ENCODE measurements at places on chromosomes 11 and 22.

GRCh38 chr11:96235751-96236150 is 107.2 kb downstream of the MAML2 start:
- no peak for DNase-seq

DNA sequence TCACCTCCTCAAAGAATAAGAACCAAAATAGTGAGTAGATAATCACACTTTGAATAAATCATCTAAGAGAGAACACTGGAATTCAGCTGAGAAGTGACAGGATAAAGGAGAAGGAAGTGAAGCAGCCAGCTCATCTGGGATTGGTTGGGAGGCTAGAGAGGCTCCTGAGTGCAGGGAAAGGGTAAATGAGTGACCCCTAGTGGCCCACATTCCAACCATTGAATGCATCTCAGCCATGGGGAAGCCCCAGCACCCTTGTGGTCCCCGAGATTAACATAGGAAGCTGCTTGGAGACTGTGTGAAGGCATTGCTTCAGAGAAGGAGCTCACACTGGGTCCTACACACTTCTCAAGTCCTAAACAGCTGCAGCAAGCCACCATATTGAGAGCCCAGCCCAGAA is 82.3 kb downstream of the JRKL start:
- DNase-seq = no peak

DNA sequence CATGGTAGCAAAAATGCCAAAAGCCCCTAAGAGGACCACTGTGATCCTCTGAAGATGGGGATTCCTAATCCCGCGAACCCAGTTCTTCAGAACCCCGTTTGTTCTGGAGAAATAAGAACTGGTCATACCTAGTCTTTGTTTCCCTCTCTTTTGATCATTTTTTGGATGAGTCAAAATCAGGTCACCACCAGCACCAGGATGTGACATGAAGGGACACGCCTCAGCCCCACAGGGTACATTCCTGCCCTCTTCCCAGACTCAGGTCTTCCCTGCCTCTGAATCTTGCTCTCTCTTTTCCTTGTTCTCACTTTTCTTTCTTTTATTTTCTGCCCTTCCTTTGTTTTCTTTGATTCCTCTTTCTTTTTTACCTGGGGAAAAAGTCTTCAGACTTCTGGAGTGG is 14.6 kb upstream of the ANO1 start:
- no peak for DNase-seq

- no peak for DNase-seq
Measured at GRCh38 chr11:117492578-117493251, 165.1 kb downstream of the CEP164 start.

- DNase-seq = no peak
Measured at GRCh38 chr11:65593518-65594414, 1.8 kb downstream of the KCNK7 start.

DNA sequence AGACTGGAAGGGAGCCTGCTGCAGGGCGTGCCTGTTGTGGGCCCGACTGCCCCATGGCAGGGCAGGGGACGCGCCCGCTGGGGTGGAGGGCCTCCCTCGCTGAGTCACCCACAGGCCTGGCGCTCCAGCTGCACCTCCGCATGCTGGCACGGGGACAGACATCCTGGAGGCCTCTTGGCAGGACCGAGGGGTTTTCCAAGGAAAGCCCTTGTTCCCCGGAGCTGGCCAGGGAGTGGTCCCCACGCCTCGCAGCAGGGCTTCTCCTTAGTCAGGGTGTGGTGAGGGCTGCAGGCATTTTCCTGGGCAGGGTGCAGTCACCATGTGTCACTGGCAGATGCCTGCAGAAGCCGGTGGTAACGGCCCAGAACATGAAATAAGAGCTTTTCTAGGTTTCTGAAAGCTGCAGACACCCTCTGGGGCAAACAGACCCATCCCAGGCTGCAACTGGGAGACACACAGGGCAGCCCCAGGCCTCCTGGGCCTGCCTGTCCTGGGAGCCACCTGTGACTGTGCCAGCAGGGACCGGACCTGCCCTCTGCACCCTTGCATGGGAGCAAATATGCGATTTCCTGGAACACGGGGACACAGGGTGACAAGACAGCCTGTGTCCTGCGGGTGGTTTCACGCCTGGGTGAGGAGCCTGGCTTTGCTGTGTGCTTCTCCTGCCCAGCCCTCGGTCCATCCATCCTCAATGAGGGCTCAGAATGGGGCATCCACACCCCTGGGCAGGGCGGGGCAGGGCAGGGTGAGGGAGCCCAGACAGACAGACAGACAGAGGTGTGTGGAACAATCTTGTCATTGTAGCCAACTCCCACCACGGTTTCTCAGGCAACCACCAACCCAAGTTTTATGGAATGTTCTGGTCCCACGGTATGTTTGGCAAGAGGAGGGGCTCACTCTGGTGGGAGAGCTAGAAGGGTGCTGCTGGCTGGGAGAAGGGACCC is 43.2 kb upstream of the FADD start:
- DNase-seq = no peak

GRCh38 chr11:116037861-116038260 is 533.6 kb upstream of the CADM1 start:
- DNase-seq = no peak

DNA sequence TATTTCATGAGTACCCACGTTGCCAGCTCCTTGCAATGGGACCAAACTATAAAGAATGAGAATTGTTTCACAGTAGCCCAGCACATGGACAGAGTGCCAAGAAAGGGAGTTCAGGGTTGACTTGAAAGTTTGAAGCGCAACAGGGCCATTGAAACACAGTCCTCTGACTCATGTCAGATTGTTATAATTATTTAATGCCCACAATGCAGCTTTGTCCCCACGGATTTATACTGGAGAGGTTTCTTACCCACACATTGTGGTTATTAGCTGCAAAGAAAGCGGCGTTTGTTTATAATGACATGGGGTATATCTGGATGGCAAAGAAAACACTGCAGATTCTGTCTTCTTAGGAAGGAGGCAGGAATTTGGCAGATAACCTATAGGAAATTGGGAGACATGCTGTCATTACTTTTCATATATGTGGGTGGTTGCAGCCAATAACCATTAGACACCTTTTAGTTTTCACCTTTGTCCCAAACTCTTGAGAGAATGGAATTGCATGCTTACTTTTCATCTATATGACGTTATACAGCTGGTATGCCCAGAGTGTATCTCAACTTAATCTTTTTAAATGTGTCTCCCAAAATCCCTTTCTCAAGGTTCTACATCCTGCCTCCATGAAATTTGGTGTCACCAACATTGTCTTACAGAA is 143.6 kb downstream of the TEAD1 start:
- no peak for DNase-seq

- DNase-seq = no peak
Measured at GRCh38 chr22:49538006-49538405, 289.7 kb downstream of the BRD1 start.

DNA sequence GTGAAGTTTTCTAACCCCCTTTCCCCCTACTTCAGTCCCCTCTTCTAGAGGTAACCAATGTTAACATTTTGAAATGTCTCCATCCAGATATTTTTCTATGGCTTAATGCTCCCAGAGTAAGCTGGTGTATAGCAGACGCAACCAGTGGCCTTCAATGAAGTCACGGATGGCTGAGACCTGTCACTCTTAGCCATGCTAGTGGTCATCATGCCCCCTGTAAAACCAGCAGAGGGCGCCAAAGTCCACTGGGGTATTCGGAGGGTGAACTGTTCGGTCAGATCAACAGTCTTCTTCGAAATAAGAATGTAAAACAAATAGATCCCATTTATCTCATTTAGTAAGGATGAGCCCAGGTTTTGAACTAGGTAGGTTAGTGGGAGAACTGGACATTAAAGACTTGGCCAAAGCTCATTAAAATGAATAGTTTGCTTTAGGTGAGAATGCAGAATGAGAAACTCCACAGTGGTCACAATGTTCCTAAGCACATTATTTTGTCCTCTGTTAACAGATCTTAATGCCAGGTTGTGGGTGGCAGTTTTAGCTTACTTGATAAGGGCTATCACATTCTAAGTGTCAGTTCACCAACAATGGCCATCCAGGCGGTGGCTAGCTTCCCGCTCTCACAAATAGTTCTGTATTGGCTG is 8.6 kb upstream of the MMP8 start:
- no peak for DNase-seq

DNA sequence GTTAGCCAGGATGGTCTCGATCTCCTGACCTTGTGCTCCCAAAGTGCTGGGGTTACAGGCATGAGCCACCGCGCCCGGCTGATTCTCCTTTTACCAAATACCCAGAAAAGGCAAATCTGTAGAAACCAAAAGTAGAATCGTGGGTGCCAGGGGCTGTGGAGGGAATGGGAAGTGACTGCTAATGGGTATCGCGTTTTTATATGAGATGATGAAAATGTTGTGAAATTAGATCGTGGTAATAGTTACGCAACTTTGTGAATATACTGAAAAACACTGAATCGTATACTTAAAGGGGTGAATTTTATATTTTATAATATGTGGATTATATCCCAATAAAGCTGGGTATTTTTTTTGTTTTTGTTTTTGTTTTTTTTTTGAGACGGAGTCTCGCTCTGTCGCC is 48.2 kb upstream of the CREB3L1 start:
- no peak for DNase-seq

- DNase-seq = no peak
Measured at GRCh38 chr22:44683237-44683636, 18.8 kb upstream of the PRR5 start.

GRCh38 chr11:84721561-84721961 is 905.6 kb downstream of the DLG2 start:
- no peak for DNase-seq

DNA sequence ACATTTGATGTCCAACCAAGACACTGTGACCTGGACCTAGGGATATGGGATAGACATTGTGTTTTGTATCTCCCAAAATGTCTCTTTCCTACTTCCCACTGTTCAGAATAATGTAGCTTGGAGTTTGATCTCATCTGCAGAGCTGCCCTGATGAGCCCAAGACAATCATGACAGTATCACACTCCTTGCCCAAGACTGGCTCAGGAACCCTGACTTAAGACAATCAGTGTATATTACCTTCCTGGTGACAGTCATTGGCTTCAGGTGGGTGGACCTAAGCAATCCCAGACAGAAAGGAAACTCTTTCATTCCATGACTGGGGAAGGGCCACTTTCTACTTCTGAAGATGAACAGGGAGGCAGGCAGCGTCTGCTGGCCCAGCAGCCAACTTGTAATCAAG is 14.3 kb upstream of the RTN4RL2 start:
- no peak for DNase-seq

- DNase-seq = no peak
Measured at GRCh38 chr11:61913699-61914395, 3.5 kb downstream of the RAB3IL1 start.

GRCh38 chr11:64313491-64314145 is 3.7 kb downstream of the TRMT112 start:
- DNase-seq = no peak

- no peak for DNase-seq
Measured at GRCh38 chr11:11620173-11620920, 1.5 kb downstream of the GALNT18 start.

- no peak for DNase-seq
Measured at GRCh38 chr11:102079625-102080024, 30.6 kb upstream of the YAP1 start.

- DNase-seq = no peak
Measured at GRCh38 chr11:2128511-2129307, 10.5 kb downstream of the IGF2 start.

DNA sequence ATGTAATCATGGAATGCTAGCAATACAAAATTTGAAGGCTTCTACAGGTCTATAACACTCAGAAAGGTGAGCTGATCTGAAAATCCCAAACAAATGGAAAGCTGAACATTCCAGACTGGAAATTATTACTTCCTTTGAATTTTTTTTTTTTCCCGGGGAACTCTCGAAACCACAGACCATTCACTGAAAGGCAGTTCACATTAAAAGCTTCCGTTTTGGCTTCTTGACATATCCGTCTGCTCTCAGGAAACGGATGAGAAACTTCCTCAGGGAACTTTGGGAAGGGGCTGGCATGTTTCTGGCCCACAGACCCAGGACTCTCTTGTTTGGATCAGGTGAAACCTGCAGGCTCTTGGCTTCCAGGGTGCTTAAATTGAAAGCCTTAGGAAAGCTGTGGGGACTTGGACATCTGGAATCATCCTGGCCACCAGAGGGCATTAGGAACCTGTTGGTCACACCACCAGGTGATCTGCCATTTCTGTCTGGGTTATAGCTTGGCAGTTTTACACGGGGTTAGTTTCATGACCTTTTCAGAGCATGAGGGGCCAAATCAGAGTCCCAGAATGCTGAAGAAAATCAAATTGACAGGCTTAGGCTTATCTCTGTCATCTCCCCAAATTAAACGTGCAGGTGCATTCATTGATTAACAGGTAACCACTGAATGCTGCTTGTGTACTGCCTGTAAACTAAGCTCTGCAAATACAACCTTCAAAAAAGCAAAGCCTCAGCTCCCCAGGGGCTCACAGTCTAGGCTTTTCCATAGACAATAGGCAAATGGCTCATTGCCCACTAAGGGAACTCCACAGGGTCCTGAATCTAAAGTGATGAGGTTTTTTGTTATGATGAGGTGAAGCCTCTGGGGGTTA is 22.7 kb upstream of the GRAMD1B start:
- DNase-seq = peak; percentile 20

- DNase-seq = no peak
Measured at GRCh38 chr22:24567668-24568067, 11.9 kb downstream of the SNRPD3 start.

- DNase-seq = peak; percentile 68
Measured at GRCh38 chr11:63023841-63024648, 8.4 kb upstream of the SLC22A8 start.

DNA sequence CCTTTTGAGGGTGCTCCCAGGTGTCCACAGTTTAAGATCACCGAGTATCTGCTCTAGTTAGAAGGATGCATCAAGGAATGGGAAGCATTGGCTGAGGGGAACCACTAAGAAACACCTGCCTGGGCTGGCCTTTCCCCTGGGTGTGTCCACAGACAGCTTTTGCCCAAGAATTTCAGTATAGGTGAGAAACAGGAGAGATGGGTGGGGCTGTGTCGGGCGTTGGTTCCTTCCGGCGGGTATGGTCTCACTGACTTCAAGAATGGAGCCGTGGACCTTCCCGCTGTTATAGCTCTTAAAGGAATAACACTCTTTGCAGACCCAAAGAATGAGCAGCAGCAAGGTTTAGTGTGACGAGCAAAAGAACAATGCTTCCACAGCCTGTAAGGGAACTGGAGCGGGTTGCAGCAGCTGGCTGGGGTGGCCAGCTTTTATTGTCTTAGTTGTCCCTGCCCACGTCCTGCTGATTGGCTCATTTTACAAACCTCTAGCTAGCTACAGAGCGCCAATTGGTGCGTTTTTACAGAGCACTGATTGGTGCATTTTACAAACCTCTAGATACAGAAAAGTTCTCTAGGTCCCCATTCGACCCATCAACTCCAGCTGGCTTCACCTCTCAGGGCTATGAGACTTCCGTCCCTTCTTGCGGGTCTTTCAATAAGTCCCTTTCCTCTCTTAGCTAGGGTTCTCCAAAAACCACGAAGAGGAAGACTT is 2.4 kb downstream of the FADS1 start:
- DNase-seq = no peak

DNA sequence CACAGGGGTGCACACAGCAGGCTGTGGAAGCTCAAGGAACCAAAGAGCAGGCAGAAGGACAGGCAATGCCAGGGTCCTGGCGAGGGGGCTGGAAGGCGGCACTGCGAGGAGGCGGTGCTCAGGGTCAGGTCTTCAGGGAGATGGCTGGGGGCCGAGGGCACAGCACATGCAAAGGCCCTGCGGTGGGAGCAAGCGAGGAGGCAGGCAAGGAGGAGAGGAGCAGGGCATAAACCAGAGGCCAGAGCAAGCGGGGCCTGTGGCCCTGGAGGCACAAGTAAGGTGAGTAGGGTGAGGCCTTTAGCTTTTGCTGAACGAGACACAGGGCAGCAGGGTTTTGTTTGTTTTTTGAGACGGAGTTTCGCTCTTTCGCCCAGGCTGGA is 126.9 kb downstream of the ARHGAP8 start:
- DNase-seq = no peak

- DNase-seq = no peak
Measured at GRCh38 chr22:18001040-18001893, 23.1 kb downstream of the MICAL3 start.

All from stimulated activated CD8-positive, alpha-beta memory T cell treated with anti-CD3 and anti-CD28 coated beads, Interleukin-4, amount 100 ng/mL, for 1 hour (primary cell).